Amniotic stem cell (primary cell): ENCODE measurements at places on chromosomes 7 and 10.

- no peak for DNase-seq
Observed at GRCh38 chr7:112150823-112151641, 55.2 kb downstream of the DOCK4 start.

DNA sequence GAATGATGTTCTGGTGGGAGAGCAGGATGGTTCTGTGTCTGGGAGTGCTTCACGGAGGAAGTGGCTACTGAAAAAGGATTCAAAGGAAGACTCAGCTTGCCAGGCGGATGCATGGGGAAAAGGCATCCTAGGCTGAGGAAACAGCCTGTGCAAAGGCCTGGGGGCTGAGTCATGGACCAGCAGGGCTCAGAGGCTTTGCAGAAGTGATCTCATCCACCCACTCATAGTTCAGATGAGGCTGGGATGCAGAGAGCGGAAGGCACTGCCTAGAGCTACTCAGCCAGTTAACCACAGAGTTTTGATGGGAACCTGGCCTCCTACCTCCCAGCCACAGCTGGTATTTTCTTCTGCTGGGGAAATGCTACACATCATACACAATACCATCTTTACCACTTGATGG lies 15.8 kb upstream of the ADAMTS14 start:
- DNase-seq: peak; percentile 92

- DNase-seq: no peak
Observed at GRCh38 chr10:103552856-103553742, 59.6 kb downstream of the NEURL1 start.

- DNase-seq: no peak
Observed at GRCh38 chr10:18217577-18217976, 77.4 kb downstream of the CACNB2 start.

GRCh38 chr10:1198453-1199344 lies 142.5 kb downstream of the WDR37 start:
- DNase-seq: no peak

GRCh38 chr7:101237206-101238067 lies at the start of gene CLDN15:
Gene CLDN15, minus strand, starts transcription at chr7:101237802. Its CDS starts 221 bp downstream, at chr7:101237581.
- no peak for DNase-seq

GRCh38 chr10:108452533-108452932 lies 1288.0 kb upstream of the SORCS1 start:
- no peak for DNase-seq

- no peak for DNase-seq
Observed at GRCh38 chr10:99708428-99709012, 23.4 kb downstream of the COX15 start.
